ENCODE measurements at places on chromosomes 2 and 18.

- DNase-seq: no peak
Measured at GRCh38 chr2:188383158-188383557, 91.5 kb downstream of the GULP1 start.

- DNase-seq: no peak
Measured at GRCh38 chr2:119630121-119630520, 48.9 kb upstream of the TMEM177 start.

- peak; percentile 20 for DNase-seq
Measured at GRCh38 chr2:202780514-202781021, 91.0 kb downstream of the ICA1L start.

GRCh38 chr18:65704046-65704445 is 46.8 kb upstream of the CDH7 start:
- DNase-seq: no peak

DNA sequence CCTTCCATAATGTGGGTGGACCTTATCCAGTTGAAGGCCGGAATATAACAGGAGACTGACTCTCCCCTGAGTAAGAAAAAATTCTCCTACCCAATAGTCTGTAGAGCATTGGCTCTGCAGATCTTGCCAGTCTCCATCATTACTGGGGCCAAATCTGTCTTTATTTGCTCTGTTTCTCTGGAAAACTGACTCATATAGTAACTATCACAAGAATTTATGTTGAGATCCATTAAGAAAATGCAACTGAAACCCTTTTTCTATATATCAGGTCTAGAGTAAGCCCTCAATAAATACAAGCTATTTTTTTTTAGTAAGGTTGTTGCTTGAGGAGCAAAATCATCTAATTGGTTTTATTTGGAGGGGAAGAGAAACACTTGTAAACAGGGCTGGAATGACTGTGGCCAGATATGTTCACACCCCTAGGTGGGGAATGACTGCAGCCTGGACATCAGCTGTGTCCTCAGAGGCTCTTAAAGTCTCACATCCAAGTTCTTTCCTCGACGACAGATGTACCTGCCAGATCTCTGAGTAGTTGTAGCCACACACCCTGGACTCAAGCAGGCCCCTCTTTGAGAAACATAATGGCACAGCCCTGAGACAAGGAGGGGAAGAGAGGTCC is 339.7 kb downstream of the TNS1 start:
- DNase-seq: no peak

DNA sequence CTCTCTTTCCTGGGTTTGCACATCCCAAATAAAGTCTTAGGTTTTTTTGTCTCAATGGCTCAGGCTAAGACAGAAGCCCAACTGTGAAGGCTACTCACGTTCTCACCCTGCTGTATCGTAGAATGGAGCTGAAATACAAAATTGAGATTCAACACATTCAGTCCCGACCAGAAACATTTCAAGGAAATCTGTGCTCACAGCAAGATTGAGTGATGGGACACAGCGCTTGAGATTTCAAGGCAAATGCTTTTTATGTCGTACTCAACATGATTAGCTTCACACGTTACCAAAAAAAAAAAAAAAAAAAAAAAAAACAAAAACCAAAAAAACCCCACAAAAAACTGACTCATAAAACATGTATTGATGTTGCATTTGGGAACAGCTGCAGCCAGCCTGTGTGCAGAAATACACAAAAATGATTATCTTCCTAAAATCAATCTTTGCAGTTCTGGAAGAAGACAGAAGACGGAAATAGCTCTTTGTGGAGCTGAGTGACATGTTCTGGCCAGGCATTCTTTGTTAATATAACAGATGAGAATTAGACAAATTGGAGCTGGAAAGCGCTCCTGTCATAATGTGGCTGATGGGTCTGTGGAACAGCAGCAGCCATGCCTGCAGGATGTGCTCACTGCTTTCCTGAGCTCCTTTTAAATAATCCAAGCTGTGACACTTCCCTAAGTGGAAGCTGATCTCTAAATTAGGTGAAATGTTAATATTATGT is 453.2 kb downstream of the LPIN1 start:
- no peak for DNase-seq

DNA sequence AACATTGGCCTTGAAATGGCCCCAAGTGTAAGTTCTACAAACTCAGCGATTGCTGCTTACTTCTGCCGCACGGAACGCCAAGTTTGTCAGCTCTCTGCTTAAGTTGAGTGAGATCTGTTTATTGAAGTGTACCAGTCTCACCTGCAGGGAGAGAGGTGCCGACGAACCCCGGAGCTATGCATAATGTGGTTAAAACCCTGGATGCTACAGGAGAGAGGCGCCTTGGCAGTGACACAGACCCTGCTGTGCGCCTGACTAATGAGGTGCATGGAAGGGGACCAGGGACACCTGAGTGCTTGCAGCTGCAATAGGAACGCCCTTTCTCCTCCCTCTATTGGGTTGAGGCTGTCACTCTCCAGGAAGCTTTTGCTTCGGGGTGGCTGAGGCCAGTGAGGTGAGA is 979 bp downstream of the SLC9A2 start:
- no peak for DNase-seq

GRCh38 chr2:161169335-161169734 is 9.1 kb downstream of the TANK start:
- no peak for DNase-seq

GRCh38 chr2:188181067-188181838 is 110.4 kb upstream of the GULP1 start:
- DNase-seq: no peak

Data from GM19239 (cell line).